Activated CD4-positive, alpha-beta T cell treated with anti-CD3 and anti-CD28 coated beads for 48 hours (primary cell): ENCODE measurements at places on chromosomes 5 and 9.
A peak's percentile ranks its signal among the peaks of the same experiment; 100 is the strongest.

- DNase-seq = no peak
Observed at GRCh38 chr9:123851851-123852250, 78.1 kb downstream of the DENND1A start.

DNA sequence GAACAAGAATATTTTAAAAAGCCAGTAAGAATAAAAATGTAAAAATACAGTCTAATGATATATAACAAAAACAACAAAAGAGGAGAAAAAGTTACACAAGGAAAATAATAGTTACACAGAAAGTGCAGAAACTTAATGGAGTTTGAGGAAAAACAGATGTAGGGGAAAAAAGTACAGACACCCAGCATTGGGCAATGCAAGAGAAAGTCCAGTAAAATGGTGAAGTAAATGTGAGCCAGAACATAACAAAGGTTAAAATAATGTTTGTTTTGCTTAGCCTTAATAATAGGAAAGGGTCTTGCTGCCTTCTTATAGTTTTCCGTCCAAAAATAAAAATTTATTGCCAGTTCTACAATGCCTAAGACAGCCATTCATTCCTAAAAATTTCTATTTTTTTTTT, 364.2 kb downstream of the NNT start:
- no peak for DNase-seq

DNA sequence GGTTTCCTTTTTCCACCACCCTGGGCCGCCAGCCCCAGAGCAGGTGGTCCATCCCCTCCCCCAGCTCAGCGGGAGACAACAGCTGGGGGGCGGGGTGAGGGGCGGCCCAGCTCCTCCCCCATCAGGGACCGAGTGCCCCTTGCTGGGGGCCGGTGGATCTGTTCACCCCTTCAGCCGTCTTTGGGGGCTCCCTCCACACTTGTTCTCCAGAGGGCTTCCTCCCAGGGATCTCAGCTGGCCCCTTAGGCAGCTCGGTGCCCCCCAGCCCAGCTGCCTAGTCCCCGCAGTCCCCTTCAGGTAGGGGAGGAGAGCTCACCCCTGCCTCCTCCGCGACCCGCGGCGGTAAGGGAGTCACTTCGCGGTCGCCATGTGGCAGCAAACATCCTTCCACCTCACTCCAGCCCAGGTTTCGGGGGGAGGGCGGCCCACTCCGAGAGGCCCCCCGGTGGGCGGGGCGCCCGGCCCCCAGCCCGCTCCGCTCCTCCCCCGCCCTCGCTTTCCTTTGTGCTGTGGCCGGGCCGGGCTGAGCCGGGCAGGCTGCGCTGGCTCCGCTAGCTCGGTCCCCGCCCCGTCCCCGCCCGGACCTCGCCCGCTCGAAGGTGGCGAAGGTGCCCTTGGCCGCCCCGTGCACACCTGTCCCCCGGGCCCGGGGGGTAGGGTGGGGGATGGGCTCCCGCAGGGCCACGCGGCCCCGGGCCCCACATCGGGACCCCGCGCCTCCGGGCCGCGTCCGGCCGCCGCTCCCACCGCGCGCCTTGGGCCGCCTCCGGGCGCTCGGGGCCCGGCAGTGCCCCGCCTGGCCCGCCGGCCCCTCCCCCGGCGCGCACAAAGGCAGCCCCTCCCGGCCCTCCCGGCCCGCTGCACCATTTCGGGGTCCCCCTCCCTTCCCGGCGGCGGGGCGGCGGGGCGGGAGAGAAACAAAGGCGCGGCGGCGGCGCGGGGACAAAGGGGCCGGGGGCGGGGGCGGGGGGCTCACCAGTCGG, 683 bp downstream of the DBN1 start:
- peak; percentile 67 for DNase-seq

DNA sequence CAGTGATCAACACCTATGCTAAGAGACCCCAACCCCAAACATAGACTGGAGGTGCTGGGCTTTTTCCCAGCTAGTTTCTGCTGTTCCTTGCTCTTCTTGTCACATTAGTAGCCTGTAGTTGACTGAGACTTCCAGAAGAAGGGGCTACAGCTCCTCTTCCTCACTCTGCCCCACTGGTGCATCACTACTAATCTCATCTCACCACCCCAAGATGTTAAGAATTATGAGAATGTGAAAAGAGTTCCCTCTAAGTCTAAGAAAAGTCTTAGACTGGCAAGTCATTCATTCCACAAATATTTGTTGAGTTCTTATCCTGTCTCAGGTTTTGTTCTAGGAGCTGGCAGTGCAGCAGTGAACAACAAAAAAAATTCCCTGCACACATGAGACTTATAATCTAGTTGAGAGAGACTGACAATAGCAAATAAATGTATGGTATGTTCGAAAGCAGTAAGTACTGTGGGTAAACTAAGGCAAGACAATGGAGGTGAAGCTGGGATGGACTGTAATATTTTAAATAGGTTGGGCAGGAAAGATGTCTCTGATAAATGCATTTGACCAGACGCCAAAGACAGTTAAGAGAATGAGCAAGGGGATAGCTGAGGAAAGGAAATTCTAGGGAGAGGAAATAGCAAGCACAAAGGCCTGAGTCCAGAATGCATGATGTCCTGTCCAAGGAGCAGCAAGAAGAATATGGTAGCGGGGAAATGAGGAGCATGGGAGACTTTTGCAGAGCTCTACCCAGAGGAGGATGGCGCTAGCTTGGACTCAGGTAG, 92.3 kb downstream of the PTCD2 start:
- no peak for DNase-seq

- DNase-seq = no peak
Observed at GRCh38 chr5:151178777-151179488, 21.4 kb upstream of the ANXA6 start.

- DNase-seq = peak; percentile 66
Observed at GRCh38 chr9:77177894-77178794, 810 bp downstream of the VPS13A start.

DNA sequence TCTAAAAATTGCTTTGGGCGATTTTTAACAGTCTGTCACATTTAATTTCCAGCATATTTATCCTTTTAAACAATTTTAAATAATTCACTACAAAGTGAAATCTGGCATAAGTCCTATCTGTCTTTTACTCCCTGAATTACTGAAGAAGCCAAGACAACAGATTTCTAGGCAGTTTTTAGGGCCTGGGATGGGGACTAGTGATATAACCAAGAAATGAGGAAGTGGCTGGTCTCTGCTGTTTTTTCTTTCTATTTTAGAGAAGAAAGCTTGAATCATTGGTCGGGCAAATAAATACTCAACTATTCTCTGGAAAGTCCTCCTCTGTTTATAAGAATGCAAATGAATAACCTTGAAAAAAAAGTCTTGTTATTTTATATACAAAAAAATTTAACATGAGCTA, 79.7 kb upstream of the SSBP2 start:
- no peak for DNase-seq

DNA sequence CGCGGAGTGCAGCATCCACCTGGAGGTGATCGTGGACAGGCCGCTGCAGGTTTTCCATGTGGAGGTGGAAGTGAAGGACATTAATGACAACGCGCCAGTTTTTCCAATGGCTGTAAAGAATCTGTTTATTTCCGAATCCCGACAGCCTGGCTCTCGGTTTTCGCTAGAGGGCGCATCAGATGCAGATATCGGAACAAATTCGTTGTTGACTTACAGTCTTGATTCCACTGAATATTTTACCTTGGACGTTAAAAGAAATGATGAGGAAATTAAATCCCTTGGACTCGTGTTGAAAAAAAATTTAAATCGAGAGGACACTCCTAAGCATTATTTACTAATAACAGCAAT, 611 bp downstream of the PCDHA3 start:
- no peak for DNase-seq

DNA sequence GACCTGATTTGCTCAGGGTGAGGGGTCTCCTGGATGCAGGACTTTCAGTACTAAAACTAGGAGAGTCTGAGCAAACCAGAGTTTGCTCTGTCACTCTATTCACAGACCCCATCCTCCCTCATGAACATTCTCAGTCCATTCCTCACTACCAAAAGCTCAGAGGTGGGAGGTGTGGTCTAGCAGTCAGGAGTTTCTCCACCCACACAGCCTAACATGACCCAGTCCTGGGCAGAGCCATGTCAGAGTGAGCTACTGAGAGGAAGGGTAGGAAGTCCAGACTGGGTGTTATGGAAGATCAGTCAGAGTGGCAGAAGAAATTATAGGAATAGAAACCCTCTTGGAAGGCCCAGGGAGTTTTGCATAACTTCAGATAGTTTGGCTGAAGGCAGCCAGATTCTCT, 113.3 kb upstream of the GRAMD2B start:
- no peak for DNase-seq

- DNase-seq = no peak
Observed at GRCh38 chr9:22159586-22159985, 150.5 kb upstream of the CDKN2B start.

DNA sequence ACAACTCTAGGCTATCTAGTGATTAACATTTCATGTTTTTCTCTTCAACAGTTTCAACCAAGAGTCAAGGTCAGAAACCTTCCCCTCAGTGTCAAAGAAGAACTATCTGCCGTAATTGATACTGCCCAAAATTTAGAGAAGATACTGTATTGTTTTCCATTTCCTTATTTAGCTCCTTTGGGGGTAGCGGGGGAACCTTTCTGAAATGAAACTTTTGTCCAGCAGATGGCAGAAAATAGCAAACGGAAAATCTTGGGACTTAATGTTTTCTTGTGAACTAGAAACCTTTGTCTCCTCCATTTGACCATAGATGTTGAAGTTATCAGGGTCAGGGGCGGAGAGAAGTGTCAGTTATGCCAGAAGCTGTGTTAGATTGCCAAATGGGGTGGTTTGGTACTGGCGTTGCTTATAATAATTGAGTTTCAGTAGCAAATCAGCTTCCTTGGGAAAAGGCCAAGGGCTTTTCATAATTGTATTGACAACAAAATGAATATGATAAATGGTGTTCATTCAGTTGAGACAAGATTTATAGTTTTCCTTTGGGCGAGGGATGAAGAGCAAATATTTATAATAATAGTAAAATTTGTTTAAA, 101.7 kb upstream of the TLX3 start:
- DNase-seq = peak; percentile 7

DNA sequence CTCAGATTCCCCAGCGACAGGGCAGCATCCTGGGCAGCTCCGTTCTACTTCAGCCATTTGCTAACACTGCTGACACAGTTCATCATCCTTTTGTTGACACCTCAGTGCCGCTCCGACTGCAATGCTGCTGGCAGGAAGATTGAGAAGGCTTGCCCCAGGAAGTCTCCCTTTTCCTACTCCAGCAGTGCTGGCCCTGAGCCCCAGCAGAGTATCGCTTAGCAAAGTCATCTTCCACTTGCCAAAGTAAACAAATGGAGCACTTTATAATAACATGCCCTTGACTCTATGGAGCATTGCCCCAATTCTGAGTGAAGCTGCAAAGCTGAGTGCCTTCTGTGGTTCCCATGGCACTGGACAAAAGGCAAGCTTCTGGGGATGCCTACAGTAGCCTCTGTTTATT, 32.2 kb downstream of the PRLR start:
- DNase-seq = no peak

- DNase-seq = no peak
Observed at GRCh38 chr9:87547671-87548081, 50.0 kb downstream of the DAPK1 start.

DNA sequence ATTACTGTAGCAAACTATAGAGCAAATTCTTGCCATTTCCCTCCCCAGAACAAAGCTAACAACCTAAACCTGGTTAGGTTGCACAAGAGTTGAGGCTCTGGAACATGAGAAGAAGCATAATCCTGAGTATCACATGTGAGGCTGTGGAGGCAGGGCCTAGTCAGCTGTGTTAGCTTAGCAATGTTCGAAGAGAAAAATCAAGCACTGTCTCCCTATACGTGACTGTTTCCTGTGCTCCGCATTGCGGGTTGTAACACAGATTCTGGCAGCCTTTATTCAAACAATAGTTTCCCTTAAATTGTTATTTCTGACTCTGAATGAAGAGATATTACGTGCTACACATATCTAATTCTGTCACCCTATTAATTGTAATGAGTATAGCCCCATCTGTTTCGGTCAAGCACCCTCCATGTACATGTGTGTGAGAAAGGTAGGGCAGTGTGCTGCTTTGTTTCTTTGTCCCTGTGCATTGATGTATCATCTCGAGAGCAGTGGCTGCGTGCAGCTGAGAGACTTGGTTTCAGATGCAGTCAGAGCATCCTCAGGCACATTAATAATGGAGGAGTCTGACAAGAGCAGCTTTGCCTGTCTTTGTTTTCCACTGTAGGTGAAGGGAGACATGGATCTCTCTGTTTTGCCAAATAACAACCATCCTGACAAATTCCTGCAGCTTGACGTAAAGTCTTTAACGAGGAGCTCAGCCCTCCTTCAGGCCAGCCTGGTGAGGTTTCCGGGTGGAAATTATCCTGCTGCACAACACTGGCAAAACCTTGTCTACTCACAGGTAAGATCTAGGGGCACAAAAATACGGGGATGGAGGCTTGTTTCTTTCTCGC, at the start of gene MINAR2:
MINAR2 (plus strand) TSS at position 523 of the 836 bp plus-strand sequence; CDS start at position 620, 97 bp downstream.
- no peak for DNase-seq

GRCh38 chr9:112075009-112075378, 100.1 kb downstream of the SUSD1 start:
- DNase-seq = no peak

DNA sequence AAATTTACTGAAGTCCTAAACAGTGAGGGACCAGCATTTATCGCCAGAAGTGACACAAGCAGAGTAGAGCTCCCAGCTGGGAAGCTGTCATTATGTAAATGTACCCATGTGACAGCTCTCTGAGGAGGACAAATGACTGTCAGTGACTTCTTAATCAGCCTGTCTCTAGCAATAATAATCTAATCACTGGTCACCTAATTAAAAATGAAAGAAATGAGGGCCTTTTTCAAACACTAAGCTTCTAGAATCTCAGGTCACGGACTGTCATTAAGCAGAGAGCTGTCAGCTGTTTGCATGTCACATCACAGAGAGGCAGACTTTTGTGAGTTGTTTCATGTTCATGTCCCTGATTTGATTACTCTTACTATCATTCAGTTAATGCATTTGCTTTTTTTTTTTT, 77.9 kb upstream of the FBXL17 start:
- no peak for DNase-seq
